ENCODE measurements at places on chromosomes 6 and 20. TPM values are rescaled to one million over a fixed set of nuclear protein-coding genes. Genes with fewer than 3 reads are reported as not detected.

- no peak for DNase-seq
Measured at GRCh38 chr20:60806354-60806753, 445.7 kb upstream of the CDH4 start.

Gene SCUBE3
- polyA plus RNA-seq = 1.6 TPM

GRCh38 chr6:146347090-146347489 is 196.5 kb upstream of the RAB32 start:
- no peak for DNase-seq

DNA sequence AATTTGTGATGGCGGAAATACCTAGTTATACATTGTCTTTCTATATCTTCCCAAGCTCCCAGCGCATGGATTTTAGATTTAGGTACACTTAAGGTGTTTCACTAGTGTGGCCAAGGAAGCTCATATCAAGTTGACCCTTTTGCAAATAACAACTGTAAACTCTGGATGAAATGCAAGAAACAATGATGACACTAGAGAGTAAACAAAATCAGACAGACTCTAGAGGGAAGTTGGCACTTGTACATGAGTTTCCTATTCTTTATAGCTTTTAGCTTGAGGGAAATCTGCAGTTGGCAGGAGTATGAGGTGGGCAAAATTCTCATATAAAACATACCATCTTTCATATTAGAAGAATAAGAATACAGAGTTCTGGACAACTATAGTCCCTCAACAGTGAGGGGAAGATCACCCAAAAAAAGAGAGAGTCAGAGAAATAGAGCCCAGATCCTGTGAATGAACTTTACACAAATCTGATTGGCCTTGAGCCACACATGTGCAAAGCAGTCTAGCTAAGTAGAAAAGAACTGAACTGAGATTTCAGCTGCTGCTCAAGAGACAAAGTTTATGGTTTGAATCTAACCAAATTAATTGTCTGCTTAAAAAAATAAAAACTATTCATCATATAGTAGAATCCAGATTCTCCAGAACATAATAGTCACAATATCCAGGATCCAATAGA is 26.1 kb downstream of the TXLNB start:
- DNase-seq = no peak

- no peak for DNase-seq
Measured at GRCh38 chr6:154543628-154544027, 33.1 kb upstream of the CNKSR3 start.

DNA sequence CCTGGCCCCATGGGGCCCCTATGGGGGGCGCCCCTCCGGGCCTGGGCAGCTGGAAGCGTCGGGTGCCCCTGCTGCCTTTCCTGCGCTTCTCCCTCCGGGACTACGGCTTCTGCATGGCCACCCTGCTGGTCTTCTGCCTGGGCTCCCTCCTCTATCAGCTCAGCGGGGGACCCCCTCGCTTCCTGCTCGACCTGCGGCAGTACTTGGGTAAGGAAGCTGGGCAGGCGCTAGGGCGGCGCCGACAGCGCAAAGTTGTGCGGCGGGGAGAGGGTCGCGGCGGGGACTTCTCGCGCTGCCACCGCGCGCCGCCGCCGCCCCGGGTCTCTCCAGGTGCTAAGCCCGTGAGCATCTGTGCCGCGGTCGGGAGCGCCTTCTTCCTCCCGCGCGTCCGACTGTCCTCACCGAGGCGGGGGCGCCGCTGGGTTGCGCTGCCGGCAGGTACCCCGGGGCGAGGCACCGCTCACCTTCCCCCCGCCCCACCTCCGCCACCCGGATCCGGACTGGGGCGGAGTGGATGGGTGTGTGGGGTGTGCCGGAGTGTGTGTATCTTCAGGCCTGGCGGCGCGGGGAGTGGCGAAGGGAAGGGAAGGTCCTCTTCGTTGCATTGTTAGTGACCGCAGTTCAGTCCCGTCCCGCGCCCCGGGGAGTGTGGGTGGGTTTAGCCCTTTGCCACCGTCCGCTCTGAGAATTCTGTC is 788 bp downstream of the UST start:
- peak; percentile 37 for DNase-seq

Gene HLA-DRA
- 58.2 TPM for polyA plus RNA-seq

- no peak for DNase-seq
Measured at GRCh38 chr20:53699906-53700305, 106.3 kb upstream of the ZNF217 start.

DNA sequence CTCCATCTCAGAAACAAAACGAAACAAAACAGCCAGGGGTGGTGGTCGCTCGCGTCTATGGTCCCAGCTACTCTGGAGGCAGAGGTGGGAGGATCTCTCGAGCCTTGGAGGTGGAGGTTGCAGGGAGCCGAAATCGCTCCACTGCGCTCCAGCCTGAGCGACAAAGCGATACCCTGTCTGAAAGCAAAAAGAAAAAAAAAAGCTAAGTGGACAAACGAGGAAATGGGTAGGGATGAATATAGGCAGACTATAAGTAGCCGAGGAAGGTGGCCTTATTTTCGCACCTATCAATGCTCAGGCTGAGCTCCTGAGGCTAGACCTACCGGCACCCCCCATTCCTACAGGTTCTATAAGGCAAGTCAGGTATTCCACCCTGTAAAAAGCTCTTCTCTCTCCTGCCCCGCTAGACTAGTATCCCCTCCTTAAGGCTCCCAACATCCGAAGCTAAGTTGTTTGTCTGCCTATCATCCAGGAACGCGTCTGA is 650 bp upstream of the CASP8AP2 start:
- DNase-seq = no peak

Gene C6orf132
- 0.34 TPM for polyA plus RNA-seq

Gene EYS
- not detected for polyA plus RNA-seq

DNA sequence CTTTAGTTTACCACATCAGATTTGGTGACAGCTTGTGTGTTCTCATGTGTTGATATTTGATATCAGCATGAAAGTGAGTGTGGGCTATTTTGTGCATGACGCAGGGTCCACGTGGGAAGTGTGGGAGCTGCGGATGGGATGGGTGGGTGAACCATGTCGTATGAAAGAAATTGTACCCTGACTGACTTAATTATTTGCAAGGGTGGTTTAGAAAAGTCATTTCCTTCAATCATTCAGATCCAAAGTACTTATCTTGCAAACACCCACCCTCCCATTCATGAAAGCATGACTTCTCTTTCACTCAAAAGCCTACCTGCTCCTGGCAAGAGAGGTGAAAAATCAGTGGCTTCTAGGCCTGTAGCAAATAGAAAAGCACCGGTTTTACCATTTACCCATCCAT is 91.8 kb upstream of the BACH2 start:
- no peak for DNase-seq

GRCh38 chr20:10807013-10807412 is 133.2 kb upstream of the JAG1 start:
- DNase-seq = no peak

- no peak for DNase-seq
Measured at GRCh38 chr20:37729909-37730308, 36.1 kb downstream of the CTNNBL1 start.

Gene CAGE1
- polyA plus RNA-seq = not detected

- no peak for DNase-seq
Measured at GRCh38 chr6:35208419-35208818, 5.3 kb upstream of the SCUBE3 start.

- DNase-seq = no peak
Measured at GRCh38 chr20:47796971-47797370, 11.7 kb upstream of the SULF2 start.

Gene SLC22A7
- polyA plus RNA-seq = not detected

DNA sequence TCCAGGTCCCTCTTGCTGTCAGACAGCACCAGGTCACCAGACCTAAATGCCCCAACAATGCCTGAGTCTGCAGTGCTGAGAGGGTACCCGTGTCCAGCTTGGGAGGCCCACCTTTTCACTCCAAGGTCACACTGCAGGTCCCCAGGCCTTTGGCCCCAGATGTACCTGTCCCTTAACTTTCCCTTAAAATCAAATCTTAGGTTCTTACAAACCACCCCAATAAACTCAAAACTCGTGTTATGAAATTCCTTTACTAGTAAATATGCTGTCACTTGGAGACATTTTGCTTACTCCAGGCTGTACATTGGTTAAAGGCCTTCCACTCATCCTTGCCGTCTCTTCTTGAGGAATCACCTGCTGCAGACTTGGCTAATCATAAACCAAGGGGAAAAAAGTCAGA is 165.7 kb upstream of the RREB1 start:
- DNase-seq = no peak

DNA sequence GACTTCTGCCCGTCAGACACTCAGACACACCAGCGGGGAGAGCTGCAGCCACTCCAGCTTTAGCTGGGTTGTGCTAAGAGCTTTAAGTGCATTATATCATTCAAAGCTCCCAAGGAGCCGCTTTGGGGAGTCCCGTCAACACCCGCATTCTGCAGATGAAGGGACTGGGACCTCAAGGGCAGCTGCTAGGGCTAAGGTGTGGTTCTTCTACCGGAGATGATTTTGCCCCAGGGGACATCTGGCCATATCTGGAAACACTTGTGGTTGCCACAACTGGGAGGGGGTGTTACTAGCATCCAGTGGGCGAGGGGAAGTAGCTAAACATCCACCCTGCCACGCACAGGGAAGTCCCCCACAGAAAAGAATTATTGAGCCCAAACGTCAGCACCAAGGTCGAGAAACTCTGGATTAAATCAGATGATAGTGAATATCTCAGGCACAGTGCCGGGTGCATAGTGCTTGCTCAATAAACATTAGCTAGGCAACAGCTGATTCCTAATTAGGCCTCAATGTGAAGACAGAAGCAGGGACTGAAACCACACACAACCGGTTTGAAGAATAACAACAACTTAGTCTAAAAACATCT is 29.6 kb downstream of the PMEPA1 start:
- DNase-seq = no peak

DNA sequence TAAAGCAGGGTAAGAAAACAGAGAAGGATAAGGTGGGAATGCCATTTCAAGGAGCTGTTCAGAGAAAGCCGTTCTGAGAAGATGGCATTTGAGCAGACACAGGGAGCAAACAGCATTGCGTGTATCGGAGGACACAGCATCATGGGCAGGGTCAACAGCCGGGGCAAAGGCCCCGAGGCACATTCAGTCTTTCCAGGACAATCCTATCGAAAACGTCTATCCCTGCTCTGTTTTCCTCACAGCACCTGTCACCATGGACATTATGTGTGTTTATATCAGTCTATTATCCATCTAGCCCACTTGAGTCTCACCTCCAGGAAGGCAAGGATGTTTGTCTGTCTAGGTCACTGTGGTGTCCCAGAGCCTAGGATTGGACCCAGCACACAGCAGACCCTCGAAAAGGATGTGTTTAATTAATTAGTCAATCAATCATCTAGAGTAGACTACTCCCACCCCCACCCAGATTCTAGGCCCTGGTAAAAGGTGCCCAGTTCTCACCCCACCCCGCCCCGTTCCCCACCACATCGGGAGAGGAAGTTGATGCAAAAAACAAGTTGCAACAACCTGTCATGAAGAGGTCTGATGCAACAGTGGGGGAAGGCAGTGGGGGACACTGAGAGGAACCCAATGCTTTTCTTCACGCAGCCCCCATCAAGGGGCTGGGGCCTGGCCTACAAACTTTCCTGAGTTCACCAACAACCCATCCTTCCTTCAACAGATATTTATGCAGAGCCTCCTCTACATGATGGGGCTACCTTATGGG is 66.6 kb downstream of the PREX1 start:
- DNase-seq = no peak

Data from brain (organoid and tissue), 16 donors.